Anterior cingulate cortex (tissue), 58 donors: ENCODE measurements at places on chromosomes 5 and 9.

DNA sequence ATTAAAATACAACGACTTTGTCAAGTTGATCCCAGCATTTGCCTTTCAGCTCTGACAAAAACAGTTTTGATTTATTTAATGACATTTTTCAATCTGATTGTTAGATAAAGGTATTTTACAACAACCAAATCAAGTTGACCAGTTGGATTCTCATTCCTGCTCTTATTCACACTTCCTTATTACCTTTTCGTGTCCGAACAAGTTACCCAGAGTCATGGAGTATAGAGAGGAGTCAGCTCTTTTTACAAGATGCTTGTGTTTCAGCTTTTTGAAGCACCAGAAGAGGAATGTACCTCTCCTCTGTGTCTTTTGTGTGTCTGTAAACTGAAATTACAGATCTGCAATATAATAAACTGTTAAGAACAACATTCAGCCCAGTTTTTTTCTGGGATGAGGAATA is 151.3 kb upstream of the TMEM161B start:
- no peak for DNase-seq

- no peak for DNase-seq
Observed at GRCh38 chr9:78050421-78050820, 18.8 kb upstream of the GNAQ start.

DNA sequence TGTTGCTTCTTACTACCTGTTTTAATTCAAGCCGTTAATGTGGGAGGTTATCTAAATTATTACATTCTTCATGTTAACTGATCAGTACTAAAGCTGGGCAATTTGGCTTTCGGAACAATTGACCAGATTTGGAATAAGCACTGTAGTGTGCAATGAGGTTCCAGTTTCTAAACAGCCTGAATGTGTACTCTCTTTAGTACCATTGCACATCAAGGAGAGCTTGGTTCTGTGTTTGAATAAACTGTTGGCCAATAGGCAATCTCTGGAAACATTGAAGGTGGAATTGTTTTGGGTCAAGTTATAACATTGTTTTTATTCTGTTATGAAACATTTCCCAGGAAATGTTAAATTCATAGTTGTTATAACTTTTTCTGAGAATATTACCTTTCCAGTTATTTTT is 105.2 kb downstream of the PBX3 start:
- no peak for DNase-seq

- DNase-seq: no peak
Observed at GRCh38 chr5:67880876-67881275, 334.7 kb upstream of the PIK3R1 start.

DNA sequence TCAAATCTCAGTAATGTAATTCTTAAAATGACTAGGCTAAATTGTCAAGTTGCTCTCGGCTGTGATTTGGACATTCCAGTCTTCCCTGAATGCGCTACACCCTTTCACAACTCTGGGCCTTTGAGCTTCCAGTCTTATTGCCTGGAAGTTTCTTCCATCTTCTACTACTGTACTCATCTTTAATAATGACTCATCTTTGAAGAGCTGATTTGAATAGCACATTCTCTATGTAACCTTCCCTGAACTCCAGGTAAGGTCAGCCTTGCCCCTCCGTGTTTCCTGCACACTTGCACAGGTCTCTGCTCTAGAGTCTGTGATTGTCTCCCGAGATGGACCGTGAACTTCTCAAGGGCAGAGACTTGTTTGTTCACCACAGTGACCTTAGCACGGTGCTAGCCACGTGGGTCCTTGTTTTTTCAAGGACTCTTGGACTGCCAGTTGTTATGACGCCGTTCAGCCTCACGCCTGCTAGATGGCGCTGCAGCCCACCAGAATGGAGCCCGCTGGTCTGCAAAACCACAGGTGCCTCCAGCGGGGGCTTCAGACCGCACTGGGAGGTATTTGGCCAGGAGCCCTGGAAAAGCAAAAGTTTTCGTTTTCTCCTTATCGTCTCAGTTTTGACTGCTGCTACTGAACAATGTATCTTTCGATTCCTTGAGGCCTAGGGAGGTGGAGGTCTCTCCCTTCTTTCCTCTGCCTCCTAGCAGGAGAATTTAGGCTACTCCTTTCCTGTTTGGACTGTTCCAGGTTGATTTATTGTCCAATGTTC is 44.4 kb downstream of the SEC61B start:
- DNase-seq: peak; percentile 76

DNA sequence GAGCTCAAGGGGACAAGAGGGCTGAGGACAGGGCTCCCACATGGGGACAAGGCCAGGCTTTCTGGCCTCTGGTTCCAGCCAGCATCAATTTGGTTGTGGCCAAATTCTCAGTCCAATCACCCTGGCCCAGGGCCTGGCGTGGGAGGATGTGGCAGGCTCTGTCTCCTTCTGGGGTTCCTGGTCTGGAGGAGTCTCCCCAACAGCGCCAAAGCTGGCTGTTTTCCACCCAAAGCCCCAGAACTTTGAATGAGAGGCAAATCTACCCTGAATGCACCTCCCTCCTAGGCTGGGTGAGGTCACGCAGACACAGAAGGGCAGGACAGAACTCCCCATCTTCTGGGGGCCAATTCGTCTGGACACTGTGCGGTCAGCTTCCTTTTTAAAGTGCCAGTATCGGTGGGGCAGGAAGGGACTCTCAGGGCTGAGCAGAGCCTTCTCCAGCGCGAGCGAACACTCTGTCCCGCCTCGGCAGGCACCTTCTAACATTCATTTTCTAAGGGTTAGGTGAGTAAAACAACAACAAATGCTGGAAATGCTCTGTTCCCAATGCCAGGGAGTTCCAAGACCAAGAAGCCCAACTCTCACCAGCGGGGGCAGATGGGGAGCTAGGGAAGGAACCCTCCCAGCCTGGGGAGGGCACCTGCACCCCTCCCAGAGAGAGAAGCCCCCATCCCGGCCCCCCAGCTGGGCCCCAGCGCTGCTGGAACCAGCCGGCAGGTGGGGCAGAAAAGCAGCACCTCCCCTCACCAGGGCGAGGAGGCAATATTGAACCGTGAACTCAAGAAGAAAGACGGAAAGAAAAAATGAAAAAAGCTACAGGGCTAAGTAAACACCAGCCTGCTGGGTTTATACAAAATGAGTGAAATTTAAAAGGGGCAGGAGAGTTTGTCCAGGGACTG is 3.7 kb upstream of the DPM2 start:
- no peak for DNase-seq

DNA sequence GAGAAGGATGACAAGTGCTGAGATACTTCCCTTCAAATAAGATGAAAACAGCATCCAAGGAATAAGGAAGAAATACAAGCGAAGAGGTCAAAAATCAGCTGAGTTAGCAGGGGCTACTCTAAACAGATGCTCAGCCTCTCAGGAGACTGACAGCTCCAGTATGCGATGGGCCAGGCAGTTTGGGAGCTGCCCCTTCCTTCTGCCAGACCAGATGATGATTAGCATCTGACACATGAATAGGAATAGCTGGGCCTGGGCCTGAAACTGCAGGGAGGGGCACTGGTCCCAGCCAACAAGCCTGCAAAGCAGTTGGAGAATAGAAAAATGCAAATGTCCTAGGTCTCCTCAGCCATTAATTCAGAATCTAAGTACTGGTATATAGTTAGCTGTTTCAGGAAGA is 13.1 kb upstream of the MAP3K1 start:
- no peak for DNase-seq

DNA sequence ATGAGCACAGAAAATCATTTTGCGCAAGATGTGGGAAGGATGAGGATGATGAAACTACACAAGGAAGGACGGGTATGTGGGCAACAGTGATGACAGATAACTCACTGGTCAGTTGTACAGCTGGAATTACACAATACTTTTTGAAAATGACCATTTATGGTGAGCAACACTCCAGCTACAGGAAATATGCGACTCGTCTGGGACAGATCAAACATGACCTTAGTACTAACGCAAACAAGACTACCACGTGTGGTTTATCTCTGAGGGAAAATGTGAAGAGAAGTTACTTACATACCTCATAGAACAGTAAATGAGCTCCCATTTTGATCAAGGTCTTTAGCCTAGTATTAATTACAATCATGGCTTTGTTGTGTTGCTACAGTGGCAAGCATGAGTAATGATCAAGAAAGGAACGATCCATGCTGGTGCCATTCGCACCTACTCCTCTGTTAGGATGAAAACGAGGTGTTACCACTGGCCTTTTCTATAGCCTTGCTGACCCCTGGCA is 456.9 kb downstream of the BNC2 start:
- DNase-seq: no peak

DNA sequence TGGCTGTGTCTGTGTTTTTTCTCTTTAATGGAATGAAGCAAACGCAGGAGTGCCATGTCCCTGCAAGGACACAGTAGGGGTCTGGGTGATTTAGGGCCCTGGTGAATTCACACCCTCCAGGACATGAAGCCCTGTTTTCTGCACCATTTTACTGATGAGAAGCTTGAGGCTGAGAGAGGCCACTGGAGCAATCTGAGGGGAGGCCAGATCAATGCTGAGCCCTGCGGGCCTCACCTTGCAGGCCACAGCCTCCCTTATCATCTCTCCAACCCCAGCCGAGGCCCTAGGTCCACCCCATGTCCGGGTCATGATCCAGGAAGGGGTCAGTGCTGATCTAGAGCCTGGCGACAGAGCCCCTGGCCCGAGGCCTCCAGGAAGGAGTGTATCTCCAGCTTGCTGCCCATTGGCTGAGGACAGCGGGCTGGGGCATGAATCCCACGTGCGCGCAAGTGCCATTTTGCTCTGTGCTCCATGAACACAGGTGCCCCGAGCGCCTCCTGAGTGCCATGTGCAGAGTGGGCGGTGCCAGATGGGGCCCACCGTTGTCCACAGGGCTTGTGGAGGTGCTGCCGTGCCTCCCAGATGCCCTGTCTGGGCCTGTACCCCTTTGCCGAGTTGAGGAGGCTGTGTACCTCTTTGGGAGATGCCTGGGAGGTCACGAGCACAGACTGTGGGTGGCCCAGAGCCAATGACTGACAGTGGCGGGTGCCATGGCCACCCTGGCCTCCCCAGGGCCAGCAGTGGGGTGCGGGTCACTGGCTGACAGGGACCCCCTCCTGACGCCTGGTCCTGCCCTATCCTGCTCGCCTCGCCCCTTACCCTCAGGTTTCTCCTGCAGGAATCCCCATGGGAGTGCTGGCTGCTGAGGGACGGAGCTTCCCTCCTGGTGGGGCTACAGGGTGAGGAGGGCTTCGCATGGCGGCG is 32.3 kb upstream of the LPCAT1 start:
- DNase-seq: no peak

DNA sequence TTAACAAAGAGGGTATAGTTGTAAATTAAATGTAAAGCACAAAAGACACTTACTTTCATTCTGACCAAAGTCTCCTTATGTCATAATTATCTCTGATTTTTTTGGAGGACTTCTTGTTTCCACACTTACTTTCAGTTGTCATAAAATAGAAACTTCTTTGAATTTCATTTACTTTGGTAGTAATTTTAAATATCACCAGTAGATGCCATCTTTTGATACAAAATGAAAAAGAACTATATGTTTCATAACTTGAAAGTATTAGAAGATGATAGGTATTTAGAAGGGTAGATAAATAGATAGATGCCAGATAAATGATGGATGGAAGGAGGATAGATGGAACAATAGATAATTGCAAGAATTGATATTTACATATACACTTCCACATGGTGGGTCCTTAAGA is 1865.3 kb upstream of the CDH9 start:
- DNase-seq: no peak

- peak; percentile 13 for DNase-seq
Observed at GRCh38 chr5:73448463-73449136, at the start of gene FOXD1. TSS of gene FOXD1 (minus strand) at chr5:73448777. CDS start at chr5:73448362, 415 bp downstream.

DNA sequence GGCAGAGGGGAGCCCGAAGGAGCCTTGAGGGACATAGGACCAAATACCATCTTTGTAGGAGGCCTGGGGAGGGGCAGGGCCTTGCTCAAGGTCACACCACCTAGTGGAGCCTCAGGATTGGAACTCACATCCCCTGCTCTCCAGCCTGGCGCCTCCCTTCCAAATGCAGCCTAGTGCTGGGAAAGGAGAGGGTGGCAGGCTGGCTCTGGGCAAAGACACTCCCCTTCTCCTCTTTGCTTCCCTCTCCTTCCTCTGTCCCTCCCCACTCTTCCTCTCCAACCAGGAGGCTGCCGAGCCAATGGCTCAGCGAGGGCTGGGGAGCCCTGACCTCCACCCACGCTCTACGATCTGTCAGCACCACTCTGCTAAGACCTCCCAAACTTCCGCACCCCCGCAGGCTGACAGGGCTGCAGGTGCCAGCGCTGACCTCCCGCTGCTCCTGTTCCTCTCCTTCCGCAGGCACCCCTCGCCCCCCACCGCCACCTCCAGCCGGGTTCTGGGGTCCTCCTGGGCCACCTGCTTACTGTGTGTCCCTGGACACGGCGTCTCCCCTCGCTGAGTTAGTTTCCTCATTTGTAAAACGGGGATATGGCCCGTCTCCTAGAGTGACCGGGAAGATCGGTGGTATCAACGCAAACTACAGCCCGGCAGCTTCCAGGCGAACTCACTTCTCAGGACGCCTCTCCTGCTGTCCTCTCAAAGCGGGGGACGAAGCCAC is 52.9 kb downstream of the C9orf50 start:
- peak; percentile 52 for DNase-seq

DNA sequence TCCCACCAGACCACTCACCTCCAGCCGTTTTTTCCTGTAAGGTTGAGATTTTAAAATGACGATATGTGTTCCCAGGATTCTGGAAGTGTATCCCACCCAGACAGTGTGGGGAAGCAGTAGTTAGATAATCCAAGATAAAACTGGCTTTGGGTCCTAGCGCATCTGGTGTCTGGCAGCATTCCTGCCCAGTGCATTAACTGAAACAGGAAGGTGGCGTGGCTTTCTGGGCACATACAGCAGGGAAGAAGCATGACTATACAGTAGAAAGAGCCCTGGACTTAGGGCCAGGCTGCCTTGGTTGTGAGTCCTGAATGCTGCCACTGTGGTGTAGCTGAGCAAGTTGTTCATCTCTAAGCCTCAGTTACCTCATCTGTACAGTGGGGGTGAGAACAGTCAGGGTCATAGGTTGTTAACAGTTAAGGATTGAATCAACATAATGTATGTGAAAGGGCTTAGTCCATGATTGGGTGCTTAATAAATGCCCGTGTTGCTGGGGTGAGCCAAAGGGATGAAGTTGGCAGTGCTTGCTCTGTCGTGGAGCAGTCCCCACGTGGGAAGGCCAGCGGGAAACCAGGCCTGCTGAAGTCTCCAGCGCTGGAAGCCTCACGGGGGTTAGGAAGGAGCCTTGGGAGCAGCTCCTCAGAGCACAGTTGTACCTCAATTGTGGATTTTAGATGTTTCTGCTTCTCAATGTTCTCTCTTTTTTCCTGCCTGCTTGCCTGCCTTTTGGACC is 18.0 kb downstream of the CLTA start:
- DNase-seq: no peak

DNA sequence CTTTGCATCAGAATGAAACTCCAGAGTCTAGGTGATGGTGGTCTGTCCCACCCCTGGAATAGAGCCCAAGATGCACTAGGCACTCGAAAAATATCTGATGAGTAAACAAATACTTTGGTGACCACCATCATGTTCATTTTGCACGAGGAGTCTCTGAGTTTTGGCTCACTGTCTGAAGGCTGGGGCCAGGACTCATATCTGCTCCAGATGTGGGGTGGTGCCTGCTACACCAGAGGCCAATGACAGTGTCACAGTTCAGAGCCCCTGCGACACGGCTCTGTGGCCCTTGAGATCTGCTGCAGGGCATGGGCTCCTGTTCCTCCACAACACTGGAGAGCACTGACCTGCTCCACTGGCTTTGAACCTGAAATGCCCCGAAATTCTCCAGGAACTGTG is 164.6 kb downstream of the ROR2 start:
- no peak for DNase-seq

- no peak for DNase-seq
Observed at GRCh38 chr5:180782748-180783147, 19.9 kb downstream of the MGAT1 start.

GRCh38 chr5:80238097-80238496 is 17.8 kb downstream of the SERINC5 start:
- no peak for DNase-seq

- DNase-seq: no peak
Observed at GRCh38 chr9:110977259-110977709, 61.0 kb downstream of the LPAR1 start.
